ENCODE measurements at places on chromosomes 2 and 18. TPM values are rescaled to one million over a fixed set of nuclear protein-coding genes. Genes with fewer than 3 reads are reported as not detected.
A peak's percentile ranks its signal among the peaks of the same experiment; 100 is the strongest.

DNA sequence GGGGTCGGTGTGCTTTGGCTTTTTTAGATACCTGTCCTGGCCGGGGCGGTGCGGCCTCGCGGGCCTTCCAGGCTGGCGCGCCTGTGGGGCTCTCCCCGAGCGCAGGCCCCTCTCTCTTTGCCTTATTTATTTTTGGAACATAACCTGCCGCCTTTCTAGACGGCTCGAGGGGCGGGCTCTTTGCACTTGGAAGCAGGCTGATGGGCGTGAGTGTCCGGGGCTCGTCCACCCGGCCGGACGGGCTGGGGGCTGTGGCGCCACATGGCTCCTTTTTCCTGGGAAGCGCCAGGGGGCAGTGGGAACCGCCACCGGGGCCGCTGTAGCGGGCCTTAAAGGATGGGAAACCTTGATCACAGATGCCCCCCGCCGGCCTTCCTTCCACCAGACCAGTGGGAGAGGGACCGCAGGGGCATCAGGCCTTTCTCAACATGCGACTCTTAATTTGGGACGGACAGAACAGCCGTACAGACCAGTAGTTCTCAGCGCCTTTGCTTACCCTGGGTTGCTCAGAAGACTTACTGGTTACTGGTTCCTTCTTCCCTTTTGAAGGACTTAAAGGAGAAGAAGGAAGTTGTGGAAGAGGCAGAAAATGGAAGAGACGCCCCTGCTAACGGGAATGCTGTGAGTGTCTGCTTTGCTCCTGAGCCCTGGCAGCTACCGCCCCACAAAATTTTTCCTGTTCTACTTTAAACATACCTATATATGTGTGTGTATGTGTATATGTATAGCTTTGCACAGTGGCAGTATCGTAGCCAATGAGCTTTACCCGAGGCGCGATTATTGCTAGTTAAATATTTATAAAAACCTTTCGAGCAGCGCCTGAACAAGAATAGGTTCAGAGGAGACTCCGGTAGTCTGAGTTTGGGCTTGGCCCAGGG is 2.7 kb downstream of the PTMA start:
- H3K4me3 ChIP-seq: peak overlapping the region; percentile 85
- H3K36me3 ChIP-seq: no peaks in the 10 kb centered on the region
- peaks cover 32% of the 10 kb centered on the region for H3K4me1 ChIP-seq
- peak; percentile 41 for DNase-seq
- H3K27me3 ChIP-seq: no peaks in the 10 kb centered on the region
- peak overlapping the region; percentile 99 for H3K27ac ChIP-seq

GRCh38 chr2:68796295-68796905 is 61.8 kb downstream of the ARHGAP25 start:
- peak overlapping the region; percentile 1 for H3K4me3 ChIP-seq
- no peak for DNase-seq
- no peaks in the 10 kb centered on the region for H3K36me3 ChIP-seq
- H3K27ac ChIP-seq: no peak overlapping the region
- H3K4me1 ChIP-seq: peaks cover 74% of the 10 kb centered on the region

- H3K4me3 ChIP-seq: no peak overlapping the region
- H3K4me1 ChIP-seq: peaks cover 6% of the 10 kb centered on the region
- no peak for DNase-seq
- no peaks in the 10 kb centered on the region for H3K36me3 ChIP-seq
Measured at GRCh38 chr2:152238016-152238415, 62.5 kb upstream of the STAM2 start.

The GYPC gene
- 119 TPM for total RNA-seq

The OTOF gene
- not detected for total RNA-seq

GRCh38 chr18:48640566-48641270 is 101.9 kb downstream of the CTIF start:
- H3K36me3 ChIP-seq: no peaks in the 10 kb centered on the region
- H3K4me3 ChIP-seq: no peak overlapping the region
- H3K4me1 ChIP-seq: no peaks in the 10 kb centered on the region
- no peak for DNase-seq
- H3K27me3 ChIP-seq: no peaks in the 10 kb centered on the region
- no peak overlapping the region for H3K27ac ChIP-seq

- H3K27me3 ChIP-seq: no peaks in the 10 kb centered on the region
- no peak for DNase-seq
- no peak overlapping the region for H3K4me3 ChIP-seq
- no peaks in the 10 kb centered on the region for H3K4me1 ChIP-seq
Measured at GRCh38 chr2:18272148-18272494, 288.3 kb downstream of the RDH14 start.

The CENPA gene
- total RNA-seq: 0.30 TPM

GRCh38 chr2:8327371-8328100 is 354.3 kb upstream of the ID2 start:
- DNase-seq: no peak
- no peaks in the 10 kb centered on the region for H3K36me3 ChIP-seq
- peaks cover 3% of the 10 kb centered on the region for H3K4me1 ChIP-seq
- H3K27me3 ChIP-seq: no peaks in the 10 kb centered on the region

The SKOR2 gene
- not detected for total RNA-seq

DNA sequence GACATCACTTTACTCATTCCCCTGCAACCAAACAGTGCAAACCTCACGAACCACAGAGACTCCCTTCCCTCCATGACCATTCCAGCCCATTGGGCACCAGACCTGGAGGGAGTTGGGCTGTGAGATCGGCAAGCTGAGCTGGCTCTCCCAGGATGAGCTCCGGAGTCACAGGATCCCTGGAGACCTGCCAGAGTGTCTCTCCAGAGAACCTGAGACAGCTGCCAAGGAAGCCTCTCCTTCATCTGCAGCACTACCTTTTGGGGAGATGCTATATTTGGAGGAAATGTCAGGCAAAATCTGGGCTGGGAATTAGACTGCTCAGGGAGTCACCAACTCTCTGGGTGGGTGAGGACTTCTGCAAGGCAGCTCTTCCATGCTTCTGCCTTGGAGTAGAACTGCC is 417.4 kb downstream of the TNS1 start:
- H3K4me3 ChIP-seq: no peak overlapping the region
- no peaks in the 10 kb centered on the region for H3K27me3 ChIP-seq
- no peaks in the 10 kb centered on the region for H3K36me3 ChIP-seq
- H3K4me1 ChIP-seq: no peaks in the 10 kb centered on the region
- no peak overlapping the region for H3K27ac ChIP-seq

- H3K27ac ChIP-seq: peak overlapping the region; percentile 25
- no peaks in the 10 kb centered on the region for H3K27me3 ChIP-seq
- no peak for DNase-seq
- no peak overlapping the region for H3K4me3 ChIP-seq
Measured at GRCh38 chr18:63160172-63160995, 159.2 kb downstream of the BCL2 start.

The BMP10 gene
- total RNA-seq: not detected

The GATA6 gene
- 93.5 TPM for total RNA-seq

DNA sequence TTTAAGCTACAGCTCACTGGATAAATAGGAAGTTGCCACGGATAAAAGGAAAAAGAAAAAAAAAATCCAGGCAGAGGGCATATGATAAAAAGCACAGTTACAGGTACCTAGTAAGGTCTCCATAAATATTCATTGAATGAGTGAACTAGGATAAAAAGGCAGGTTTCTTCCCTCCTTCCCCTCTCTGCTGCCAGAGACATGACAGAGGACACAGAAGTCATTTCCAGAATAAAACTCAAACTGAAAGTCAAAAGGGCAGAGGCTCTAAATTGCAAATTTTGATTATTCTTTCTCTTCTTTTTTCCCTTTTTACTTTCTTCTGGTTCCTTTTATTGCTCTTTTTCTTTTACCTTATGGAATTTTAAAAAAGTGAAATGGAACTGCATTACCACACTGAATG is 7.7 kb downstream of the CD302 start:
- H3K36me3 ChIP-seq: no peaks in the 10 kb centered on the region
- no peak overlapping the region for H3K27ac ChIP-seq
- no peak overlapping the region for H3K4me3 ChIP-seq
- H3K27me3 ChIP-seq: no peaks in the 10 kb centered on the region
- peaks cover 22% of the 10 kb centered on the region for H3K4me1 ChIP-seq

- H3K27me3 ChIP-seq: no peaks in the 10 kb centered on the region
- H3K27ac ChIP-seq: no peak overlapping the region
- no peak for DNase-seq
- no peak overlapping the region for H3K4me3 ChIP-seq
Measured at GRCh38 chr18:27363872-27364271, 178.8 kb upstream of the CHST9 start.

DNA sequence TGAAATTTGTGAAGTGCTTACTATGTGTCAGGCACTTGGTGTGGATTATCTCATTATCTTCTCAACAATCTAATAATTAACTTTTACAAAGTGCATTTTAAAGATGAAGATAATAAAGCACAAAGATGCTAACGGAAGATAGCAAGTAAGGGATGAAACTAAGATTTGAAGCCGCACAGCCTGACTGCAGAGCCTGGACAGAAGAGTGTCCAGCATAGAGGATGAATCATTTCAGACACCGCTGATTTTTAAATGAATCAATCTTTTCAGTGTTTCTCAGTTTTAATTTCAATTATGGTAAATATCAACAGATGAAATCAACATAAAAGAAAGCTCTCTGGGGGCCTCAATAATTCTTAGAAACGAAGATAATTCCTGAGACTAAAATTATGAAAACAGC is 24.5 kb upstream of the STAM2 start:
- no peak overlapping the region for H3K27ac ChIP-seq
- H3K4me3 ChIP-seq: no peak overlapping the region
- H3K36me3 ChIP-seq: no peaks in the 10 kb centered on the region
- DNase-seq: no peak
- no peaks in the 10 kb centered on the region for H3K27me3 ChIP-seq
- H3K4me1 ChIP-seq: no peaks in the 10 kb centered on the region

The CDCA7 gene
- total RNA-seq: 0.59 TPM

The DOK6 gene
- total RNA-seq: 3.9 TPM

GRCh38 chr2:173107629-173108022 is 32.0 kb downstream of the MAP3K20 start:
- H3K4me3 ChIP-seq: no peak overlapping the region
- peaks cover 15% of the 10 kb centered on the region for H3K4me1 ChIP-seq
- no peak overlapping the region for H3K27ac ChIP-seq
- no peaks in the 10 kb centered on the region for H3K36me3 ChIP-seq
- DNase-seq: no peak
- no peaks in the 10 kb centered on the region for H3K27me3 ChIP-seq

The EFHD1 gene
- 19.1 TPM for total RNA-seq

DNA sequence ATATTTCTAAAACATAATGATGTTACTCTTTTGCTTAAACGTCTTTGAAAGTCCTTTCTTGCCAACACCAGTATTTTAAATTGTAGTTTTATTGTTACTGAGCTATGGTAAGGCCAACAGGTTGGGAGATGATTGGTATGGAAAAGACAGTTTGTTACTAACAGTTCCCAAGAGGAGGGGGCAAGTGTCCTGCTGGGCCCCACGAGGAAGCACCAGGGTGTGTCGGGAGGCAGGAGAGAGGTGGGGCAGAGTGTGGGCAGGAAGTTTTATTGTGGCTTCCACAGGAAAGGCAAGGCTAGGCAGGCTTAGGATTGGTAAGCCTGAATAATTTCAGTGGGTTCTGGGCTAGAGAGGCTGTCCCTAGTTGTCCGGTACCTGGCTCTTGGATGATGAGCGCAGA is 134.3 kb downstream of the SOCS6 start:
- H3K4me1 ChIP-seq: peaks cover 21% of the 10 kb centered on the region
- no peaks in the 10 kb centered on the region for H3K36me3 ChIP-seq
- H3K27me3 ChIP-seq: no peaks in the 10 kb centered on the region
- no peak overlapping the region for H3K27ac ChIP-seq
- DNase-seq: no peak
- H3K4me3 ChIP-seq: no peak overlapping the region

The PTPRM gene
- 157 TPM for total RNA-seq

DNA sequence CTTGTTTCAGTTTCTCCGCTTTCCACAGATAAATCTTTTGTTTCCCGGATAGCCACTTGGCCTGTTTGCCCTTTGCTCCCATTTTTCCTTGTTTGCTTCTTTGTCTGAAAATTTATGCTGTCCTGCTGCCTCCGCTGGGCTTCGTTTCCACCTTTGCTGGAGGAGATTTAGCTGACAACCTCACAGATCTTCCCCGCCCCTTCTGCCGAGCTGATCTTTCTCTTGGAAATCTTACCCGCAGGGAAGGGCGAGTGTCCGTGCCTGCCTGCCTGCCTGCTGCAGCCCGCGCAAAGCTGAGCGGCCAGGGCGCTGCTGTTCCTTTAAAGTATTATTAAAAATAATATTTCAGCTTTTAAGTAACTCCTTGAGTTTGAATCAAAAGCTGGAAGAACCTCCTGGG is 1.4 kb upstream of the XRCC5 start:
- H3K4me3 ChIP-seq: no peak overlapping the region
- H3K27me3 ChIP-seq: no peaks in the 10 kb centered on the region
- peaks cover 28% of the 10 kb centered on the region for H3K4me1 ChIP-seq
- H3K27ac ChIP-seq: no peak overlapping the region
- DNase-seq: no peak
- no peaks in the 10 kb centered on the region for H3K36me3 ChIP-seq

DNA sequence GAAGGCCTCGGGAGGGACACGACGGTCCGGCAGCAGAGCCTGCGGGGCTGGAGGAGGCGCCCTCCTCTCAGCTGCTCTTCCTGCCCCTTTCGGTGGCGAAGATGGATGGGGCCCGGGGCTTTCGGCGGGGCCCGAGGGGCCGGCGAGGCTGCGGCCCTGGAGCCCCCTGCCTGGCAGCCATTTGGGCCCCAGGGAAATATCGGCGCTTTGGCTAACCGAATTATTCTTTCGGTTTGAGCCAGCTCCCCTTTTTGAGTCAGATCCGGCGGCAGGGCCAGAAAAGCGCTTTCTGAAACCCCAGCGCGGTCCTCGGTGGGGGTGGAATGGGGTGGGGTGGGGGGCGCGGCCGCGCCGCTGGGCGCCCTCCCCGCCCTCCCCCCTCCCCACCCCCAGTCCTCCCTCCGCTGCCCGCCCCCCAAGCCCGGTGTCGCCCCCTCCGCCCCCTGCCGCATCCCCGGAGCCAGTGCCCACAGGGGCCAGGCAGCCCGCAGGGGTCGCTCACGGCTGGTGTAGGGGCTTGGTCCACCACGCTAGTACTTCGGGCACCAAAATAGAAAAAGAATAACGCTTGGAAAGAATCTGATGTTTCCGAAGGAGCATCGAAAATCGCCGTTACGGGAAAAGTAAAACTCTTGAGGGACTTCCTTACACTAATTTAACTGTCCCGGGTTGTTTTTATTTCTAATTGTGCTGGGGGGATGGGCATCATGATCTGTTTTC is 9.1 kb upstream of the ARID5A start:
- H3K36me3 ChIP-seq: no peaks in the 10 kb centered on the region
- H3K27me3 ChIP-seq: no peaks in the 10 kb centered on the region
- H3K27ac ChIP-seq: peak overlapping the region; percentile 74

DNA sequence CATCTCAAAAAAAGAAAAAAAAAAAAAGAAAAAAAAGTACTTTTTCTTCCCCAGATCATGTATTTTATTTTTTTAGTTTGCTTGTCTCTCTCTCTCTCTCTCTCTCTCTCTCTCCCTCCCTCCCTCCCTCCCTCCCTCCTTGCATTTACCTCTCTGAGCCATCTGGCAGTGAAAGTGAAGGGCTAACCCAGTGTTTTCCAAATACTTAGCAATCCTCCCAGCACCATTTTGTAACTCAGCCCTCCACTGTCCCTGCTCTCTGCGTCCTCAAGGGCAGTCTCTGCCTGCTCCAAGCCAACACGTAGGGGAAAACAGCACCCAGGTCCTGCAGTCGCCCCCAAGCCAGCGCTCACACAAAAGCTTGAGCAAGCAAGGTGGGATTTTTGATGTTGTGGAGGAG is 19.6 kb upstream of the TEX44 start:
- H3K27ac ChIP-seq: no peak overlapping the region
- H3K27me3 ChIP-seq: no peaks in the 10 kb centered on the region
- no peaks in the 10 kb centered on the region for H3K4me1 ChIP-seq
